Kidney glomerular epithelial cell (primary cell): ENCODE measurements at places on chromosomes 16 and 17.
A peak's percentile ranks its signal among the peaks of the same experiment; 100 is the strongest.

GRCh38 chr16:23433261-23433920, 19.6 kb downstream of the COG7 start:
- DNase-seq, result no peak

- peak; percentile 88 for DNase-seq
These were observed at the start of gene SPATA2L for GRCh38 chr16:89701425-89702406. Gene SPATA2L (minus strand): TSS chr16:89701705. CDS start chr16:89701232, 473 bp downstream.

DNA sequence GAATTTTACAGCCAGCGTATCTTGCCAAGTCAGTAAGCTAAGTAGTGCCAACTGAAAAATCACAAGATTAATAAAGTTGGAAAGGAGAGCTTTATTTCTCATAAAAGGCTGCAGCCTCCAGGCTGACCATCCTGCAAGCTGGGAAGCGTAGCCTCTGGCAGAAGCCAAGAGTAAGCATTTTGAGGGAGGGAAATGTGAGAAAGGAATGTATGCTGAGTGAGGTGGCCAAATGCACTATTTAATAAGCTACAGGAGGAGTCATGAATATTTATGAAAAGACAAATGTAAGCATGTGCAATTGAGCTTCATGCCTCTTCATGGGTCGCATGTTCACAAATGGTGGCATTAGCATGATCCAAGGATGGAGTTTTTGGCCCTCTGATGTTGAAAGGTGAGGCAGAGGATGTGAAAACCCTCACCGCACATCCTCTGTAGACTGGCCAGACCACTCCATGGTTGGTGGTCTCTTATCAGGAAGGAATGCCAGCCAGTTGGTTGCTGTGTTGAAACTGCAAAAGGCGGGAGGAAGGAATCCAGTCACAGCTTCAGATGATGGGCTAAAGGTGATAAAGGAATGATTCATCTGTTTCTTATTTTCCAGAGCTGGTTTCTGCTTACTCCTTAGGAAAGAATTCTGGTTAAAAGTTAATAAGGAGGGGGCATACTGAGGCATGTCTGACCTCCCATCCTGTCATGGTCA, 9.2 kb downstream of the KRT33B start:
- peak; percentile 95 for DNase-seq

DNA sequence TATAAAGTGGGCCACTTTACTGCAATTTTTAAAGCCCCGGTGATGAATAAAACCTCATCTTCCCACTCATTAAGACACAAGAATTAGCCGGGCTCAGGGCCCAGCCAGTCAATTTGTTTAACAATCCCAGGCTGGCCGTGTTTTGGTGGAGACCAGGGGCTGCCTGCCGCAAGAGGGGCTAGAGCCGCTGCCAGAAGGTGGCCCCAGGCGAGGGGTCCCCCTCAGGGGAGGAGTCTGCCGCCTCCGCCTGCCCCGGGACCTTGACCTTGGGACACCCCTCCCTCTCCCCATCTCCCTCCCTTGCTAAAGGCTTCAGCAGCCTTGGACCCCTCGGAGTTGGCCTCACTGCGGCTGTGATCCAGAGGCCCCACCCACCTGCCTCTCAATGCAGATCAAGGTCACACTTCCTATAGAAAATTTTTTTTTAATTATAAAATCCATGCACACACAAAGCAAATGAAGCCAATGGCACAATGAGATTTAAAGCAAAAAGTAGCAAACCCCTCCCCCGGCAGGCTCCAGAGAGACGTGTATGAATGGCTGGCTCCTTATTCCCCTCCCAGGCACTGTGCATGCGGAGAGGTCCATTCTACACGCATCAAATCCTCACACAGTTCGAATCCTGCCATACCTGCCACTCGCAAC, 23.0 kb upstream of the SLC38A10 start:
- no peak for DNase-seq

- no peak for DNase-seq
These were observed 782 bp downstream of the POLR2A start for GRCh38 chr17:7484919-7485377.

DNA sequence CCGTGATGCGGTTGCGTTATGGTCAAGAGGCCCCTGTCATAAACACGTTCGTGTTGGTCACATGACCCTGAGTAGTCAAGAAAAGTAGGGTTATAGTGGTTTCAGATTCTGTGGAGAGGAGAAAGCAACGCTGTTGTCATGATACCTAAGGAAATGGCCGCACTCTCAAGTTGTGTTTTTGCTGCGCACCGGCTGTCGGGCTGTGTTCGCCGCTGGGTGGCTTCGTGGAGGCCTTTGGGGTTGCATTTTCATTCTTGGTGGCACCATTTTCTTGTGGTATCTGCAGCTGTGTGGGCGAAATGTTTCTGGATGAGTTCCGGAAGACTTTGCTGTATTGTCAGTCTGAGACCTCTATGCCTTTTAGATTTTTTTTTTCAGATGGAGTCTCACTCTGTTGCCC, 35.0 kb downstream of the DEF8 start:
- no peak for DNase-seq

DNA sequence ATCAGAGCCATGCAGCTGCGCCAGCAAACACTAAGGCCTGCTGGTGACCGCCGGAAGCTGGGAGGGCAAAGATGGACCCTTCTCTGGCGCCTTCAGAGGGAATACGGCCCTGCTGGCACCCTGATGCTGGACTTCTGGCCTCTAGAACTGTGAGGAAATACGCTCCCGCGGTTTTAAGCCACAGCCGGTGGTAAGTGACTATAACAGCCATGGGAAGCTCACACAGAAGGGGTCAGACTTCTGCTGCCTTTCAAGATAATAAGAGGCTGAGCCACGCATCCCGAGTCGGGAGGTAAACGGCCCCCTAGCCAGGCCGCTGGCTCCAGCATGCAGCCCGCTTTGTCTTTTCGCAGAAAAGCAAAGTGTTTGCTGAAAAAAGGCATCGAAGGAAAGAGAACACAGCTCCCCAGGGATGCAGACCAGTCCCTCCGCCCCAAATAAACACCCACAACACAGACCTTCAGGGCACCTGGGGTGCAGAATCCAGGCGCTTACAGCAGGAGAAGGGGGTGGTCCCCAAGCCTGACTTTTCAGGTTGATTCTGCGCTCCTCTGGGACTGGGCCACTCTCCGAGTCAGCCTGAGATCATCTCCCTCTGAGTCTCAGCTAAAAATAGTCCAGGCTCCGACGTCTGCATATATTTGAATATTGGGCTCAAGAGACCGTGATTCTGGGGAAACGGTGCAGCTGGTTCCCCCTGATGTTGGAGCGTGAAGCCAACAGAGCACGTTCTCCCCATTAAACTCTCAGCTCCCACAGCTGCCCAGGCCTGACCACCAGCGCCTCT, 89.7 kb downstream of the MGAT5B start:
- no peak for DNase-seq

- peak; percentile 75 for DNase-seq
These were observed at the start of the genes HEXD and OGFOD3 for GRCh38 chr17:82418001-82418986. Gene HEXD (plus strand): TSS chr17:82418347. CDS start chr17:82419800, 1,453 bp downstream. Gene OGFOD3 (minus strand): TSS chr17:82418586. CDS start chr17:82418485, 101 bp downstream.

DNA sequence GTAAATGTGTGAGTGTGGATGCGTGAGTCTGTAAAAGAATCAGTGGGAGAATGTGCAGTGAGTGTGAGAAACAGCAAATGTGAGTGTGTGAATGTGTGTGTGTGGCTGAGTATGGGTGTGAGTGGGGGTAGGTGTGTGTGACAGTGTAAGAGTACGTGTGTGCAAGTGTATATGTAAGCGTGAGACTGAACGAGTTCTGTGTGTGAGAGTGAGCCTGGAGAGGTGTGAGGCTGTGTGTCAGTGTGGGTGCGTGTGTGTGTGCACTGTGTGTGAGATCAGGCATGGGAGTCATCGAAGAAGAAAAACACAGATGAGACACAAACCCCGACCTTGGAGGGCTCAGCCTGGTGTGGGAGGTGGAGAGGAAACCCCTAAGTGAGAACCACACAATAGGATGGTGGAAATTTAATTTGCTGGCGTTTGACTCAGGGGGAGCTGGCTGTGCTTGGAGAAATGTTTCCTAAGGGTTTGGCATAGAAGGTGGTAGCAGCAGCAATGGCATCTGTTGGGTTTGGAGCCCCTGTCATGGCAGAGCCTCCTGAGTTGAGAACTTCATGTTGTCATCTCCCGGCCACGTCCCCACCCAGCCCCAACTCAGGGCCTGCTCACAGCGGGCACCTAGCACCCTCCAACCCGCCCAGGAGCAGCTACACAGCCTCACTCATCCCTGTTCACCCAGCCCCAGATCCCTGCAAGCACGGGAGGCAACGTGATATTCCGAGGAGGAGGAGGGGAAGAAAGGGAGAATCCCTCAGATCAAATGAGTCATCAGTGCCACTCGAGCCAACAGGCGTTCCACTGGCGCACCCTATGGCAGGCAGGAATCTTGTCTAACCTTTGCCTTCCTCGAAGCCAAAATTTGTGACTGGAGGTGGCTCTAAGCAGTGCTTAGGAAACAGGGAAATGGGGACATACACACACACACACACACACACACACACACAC, 14.3 kb upstream of the NUBP1 start:
- DNase-seq, result peak; percentile 56

- no peak for DNase-seq
These were observed 6.3 kb upstream of the USP31 start for GRCh38 chr16:23155445-23156049.

GRCh38 chr17:18996458-18996857, 8.1 kb downstream of the FAM83G start:
- DNase-seq, result no peak

- DNase-seq, result no peak
These were observed 16.8 kb downstream of the VASN start for GRCh38 chr16:4388271-4389021.

- no peak for DNase-seq
These were observed 7.0 kb upstream of the NT5C start for GRCh38 chr17:75138519-75138918.

GRCh38 chr16:1258906-1259759, 3.3 kb downstream of the TPSD1 start:
- DNase-seq, result no peak

DNA sequence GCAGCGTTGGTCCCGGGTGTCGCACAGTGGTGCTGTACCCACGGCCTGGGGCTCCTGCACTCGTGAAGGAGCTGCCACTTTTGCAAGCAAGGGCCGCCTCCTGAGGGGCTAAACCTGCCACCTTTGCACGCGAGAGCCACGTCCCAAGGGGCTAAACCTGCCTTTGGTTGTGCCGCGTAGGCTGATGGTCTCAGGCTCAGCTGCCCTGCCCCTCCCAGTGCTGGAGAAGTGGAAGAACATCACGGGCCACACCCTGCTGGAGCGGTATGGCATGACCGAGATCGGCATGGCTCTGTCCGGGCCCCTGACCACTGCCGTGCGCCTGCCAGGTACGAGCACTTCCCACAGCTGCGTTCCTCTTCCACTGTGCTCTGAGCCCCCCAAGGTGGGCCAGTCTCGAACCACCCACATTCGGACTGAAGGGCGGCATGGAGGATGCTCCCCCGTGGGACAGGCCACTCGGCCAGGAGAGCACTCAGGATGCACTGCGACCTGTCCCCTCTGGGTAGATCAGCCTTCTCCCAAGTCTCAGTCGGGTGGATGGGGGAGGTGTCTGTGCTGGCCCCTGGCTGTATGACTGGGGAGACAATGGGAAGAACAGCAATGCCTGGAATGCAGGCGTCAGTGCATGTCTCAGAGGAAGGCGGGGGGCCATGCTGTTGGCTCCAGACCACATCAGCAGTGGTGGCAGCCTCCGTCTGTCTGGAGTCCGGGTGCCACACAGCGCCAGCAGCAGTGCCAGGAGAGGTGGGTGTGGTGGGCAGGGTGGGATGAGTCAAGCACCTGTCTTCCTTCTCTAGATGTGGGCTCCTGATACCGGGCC, 20.7 kb downstream of the ACSF3 start:
- DNase-seq, result no peak
